RWPE2 (cell line): ENCODE measurements at places on chromosomes 12 and 14.

GRCh38 chr12:43290836-43291235 is 261.2 kb downstream of the ADAMTS20 start:
- no peak for DNase-seq

GRCh38 chr14:62251237-62251636 is 489.0 kb downstream of the SNAPC1 start:
- no peak for DNase-seq

GRCh38 chr14:49550286-49551184 is 35.6 kb downstream of the RPS29 start:
- DNase-seq = no peak

- DNase-seq = no peak
These were observed 82.9 kb downstream of the CHGA start for GRCh38 chr14:93005838-93006237.

DNA sequence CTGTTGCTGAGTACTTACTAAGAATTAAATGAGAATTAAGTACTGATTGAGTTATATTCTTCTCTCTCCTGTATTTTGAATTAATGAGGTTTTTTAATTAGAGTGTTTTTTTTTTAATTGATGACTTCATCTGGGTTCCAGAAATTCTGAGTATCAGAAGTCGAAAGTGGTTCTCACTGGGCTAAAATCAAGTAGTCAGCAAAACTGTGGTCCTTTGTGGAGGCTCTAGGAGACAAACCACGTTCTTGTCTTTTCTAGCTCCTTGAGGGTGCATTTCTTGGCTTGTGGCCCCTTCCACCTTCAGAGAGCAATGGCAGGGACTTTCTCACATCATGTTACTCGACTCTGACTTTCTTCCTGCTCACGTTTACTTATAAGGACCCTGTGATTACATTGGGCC is 8.1 kb upstream of the DYRK4 start:
- no peak for DNase-seq

DNA sequence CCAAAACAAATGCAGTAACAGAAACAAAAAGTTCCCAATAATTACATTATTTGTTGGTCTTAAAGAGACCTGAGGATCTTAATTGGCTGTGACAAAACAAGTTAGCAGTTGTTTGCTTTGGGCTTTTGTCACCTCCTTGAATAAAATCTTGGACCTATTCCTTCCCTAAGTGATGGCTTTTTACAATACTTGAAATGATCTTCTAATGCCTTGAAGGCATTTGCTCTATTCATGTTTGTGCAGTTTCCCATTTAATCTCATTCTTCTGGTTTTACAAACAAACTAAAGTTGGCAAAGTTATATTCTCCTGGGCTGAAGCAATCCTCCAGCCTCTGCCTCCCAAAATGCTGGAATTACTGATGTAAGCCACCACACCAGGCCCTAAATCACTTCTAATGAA is 98.8 kb downstream of the OSBPL8 start:
- DNase-seq = no peak

- DNase-seq = no peak
These were observed 38.8 kb downstream of the TRAFD1 start for GRCh38 chr12:112164011-112164660.
